MCF 10A (cell line): ENCODE measurements at places on chromosomes 5 and 9.

DNA sequence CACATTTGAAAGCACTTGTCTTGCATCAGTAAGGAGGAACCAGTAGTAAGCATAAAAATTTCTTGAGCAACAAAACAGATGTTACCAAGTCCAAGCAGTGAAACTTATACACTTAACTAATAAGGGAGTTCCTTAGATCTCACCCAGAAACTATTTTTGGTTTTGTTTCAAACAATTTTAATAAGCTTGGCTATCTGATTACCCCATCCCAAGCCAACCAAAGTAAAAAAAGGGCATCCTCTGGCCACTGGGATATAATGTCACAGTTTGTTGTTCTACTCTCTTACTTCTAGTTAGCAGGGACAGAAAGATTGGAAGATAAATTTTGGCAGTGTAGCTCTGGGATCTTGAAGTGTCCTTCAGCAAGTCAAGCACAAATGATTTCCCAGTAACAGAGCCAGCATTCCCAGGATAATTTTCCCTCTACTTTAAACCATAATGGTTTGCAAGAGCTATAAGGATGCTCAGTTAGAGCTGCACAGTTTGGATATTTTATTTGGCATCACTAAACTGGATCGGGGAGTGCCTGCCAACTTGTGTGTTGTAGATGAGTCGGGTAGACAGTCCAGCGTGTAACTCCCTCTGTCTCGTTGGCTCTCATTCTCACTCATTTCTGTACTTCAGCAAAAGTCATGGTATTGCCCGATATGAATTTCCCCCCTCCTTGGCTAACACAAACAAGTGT is 161.9 kb upstream of the HMHB1 start:
- DNase-seq, result no peak

GRCh38 chr9:116978155-116978554 is 291.1 kb downstream of the TRIM32 start:
- DNase-seq, result peak; percentile 19

GRCh38 chr5:137607771-137608170 is 108.6 kb upstream of the SPOCK1 start:
- DNase-seq, result no peak

DNA sequence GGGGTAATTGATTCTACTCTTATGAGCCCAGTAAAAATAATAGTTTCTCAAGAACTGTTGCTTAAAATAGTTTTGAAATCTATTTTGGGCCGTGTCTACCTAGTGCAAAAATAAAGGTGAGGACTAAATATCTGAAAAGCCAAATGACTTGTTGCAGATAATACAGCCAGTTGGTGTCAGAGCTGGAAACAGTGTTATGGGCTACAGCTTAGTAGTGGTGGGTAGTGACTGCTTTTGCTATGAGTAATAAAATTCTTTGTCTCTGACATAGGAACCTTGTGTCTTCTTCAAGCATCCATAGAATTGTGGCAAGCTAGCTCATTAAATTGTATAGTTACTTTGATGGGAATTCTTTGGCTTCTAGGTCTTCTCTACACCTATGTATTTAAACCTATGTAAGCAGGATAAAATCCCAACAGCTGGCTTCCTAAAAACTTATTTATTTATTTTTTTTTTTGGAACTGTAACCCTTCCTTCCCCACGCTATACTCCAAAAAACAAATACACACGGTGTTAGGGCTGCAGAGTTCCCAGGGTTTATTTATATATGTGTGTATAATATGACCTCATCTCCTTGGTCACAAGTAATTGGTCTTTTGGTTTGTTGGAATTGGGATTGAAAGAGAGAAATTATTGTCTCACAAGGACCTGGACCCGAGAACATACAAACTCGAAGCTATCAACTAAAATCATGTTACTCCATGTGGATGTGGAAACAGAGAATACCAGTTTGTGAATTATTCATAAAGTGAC is 138.0 kb downstream of the NUDT12 start:
- no peak for DNase-seq

GRCh38 chr5:178732281-178732680 is 1.8 kb upstream of the ZNF354A start:
- DNase-seq, result no peak

- no peak for DNase-seq
These were observed 17.0 kb downstream of the TTLL11 start for GRCh38 chr9:122076117-122076516.

DNA sequence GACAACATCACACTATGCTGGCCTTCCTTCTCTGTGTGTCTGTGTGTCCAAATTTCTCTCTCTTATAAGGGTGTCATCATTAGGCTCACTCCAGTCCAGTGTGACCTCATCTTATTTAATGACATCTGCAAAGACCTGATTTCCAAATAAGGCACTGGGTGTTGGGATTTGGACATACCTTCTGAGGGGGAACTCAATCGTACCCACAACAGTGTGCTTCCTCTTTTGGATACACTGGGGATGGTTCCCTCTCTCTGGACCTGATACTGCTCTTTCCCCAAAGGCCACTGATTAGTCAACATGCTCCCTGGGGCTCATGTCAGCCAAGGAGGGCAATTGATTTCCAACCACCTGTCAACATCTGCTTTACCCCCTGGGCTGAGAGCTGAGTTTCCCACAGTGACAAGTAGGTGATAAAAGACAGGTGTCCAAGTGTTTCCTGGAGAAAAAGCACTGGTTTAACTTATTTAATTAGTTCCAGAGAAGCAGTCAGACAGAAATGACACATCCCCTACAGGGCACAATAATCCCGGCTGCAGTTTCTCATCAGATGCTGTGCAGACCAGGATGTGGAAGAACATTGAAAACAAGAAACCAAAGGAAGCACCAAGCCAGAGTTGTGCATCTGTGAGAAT is 17.8 kb upstream of the CEP72 start:
- no peak for DNase-seq

DNA sequence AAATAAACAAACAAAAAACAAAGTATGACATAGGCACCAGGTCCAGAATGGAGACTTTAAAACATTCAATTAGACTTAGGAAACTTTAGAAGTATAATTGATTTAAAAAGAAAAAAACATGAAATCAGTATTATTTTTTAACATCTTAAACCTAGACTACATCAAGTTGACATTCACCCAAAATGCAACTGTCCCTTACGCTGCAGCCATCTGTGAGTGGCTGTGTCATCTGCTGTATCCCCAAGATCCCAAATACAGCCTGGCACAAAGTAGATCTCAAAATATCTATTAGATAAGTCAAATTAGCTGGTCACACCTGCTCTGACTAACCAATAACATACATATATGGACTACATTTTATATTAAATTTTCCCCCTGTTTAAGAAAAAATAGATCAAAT is 7.8 kb downstream of the TTLL11 start:
- no peak for DNase-seq

GRCh38 chr5:135303582-135304173 is 95.4 kb downstream of the MACROH2A1 start:
- DNase-seq, result no peak

DNA sequence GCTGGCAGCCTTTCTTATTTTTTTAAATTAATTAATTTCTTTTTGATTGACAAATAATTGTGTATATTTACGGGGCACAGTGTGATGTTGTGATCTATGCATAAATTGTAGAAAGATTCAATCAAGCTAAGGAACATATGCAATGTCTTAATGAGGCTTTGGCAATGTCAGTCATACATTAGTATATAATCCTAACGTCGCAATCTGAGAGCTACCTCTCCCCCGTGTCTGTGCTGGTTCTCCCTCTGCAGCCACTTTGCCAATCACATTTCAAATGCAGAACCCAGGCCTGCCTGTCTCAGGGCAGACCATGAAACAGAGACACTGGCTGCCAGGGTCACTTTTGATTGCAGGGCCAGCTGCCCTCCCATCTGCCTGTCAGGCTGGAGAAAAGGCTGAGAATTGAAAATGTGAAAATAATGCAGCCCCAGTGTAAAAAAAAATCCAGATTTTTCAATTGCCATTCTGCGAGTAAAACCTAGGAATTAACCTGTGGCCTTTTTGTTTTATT is 56.3 kb downstream of the SLC24A2 start:
- DNase-seq, result no peak

DNA sequence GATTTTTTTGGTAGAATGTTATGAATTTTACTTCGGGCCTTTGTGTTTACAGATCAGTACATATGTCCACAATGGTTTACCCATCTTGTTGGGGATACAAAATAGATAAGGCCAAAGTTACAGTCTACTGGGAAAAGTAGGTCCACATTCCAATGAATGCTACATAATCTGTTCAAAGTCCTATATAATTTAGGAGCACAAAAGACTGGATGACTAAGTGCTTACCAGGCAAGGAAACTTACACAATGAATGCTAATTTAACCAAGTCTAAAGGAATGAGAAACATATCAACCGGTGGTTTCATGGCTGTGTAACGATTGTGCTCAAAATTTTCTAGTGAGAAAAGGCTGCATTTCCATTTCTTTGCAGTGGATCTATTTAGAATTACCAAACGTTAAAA is 97.4 kb upstream of the TRPM3 start:
- DNase-seq, result no peak

GRCh38 chr9:72753266-72753893 is 199.5 kb downstream of the ALDH1A1 start:
- DNase-seq, result peak; percentile 32

GRCh38 chr5:135868681-135869080 is 27.0 kb downstream of the IL9 start:
- no peak for DNase-seq

DNA sequence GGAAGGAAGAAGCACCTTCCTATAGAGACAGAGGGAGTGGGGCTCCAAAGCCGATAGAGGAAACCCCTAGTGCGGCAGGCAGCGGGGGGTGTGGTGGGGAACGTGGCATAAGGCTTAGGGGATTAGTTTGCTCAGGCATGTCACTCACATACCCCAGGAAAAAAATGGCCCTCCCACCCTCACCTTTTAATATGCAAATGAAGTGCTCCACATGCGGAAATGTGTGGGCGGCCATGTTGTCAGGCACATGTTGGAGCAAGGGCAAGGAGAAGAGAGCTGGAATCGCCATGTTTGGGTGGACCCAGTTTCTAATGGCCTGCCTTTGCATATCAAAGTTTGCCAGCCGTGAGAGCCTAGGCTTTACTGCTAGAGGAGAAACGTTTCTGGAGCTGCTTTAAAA is 758.8 kb downstream of the NR2F1-AS1 start:
- no peak for DNase-seq

DNA sequence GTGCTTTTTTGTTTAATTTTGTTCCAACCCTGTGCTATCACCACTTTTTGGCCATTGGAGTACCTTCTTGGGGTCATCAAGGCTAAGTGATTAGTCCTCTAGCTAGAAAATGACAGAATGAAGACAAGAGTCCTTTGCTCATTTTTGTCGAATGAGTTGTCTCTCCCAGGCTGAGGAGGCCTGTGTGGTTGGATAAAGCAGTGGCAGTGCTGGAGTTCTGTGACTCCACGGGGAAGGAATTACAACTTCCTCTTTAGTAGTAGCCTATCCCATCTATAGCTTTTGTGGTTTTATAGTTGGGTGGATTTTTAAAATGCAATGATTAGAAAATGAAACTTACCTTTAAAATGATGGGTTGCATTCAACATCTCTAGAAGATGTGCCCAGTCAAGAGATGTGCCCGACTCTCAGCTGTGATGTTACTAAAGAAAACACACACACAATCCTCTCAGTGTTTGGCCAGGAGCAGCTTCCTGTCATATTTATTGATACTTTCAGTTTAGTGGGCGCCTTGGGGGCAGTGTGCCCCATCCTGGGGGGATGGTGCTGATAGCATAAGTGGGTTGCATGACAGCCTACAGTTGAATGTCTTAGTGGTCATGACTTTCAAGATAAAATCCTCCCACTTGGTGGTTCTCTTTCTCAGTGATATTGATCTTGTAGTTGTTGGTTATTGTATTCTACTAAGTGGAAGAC is 11.9 kb downstream of the OTULINL start:
- DNase-seq, result no peak
